ENCODE measurements at places on chromosomes 7 and 10.
A peak's percentile ranks its signal among the peaks of the same experiment; 100 is the strongest.

DNA sequence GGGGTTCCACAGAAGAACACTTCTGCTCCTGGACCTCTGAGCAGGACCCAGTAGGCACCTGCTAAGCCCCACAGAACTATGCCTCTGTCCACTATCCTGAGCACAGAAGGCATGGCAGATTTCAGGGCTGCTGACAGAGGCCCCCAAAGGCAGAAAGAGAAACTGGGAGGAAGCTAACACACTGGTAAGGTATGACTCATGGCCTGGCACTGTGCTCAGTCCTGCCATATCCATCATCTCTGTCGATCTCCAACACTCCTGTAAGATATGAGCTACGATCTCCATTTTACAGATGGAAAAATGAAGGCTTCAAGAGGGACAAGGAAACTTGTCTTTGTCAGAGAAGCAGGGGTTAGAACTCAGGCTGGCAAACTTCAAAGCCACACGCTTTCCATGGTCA lies 62.2 kb downstream of the GRID1 start:
- no peak for DNase-seq

- DNase-seq, result peak; percentile 76
Measured at GRCh38 chr7:95476904-95477594, 8.7 kb upstream of the ASB4 start.

GRCh38 chr10:30503700-30504266 lies 69.8 kb downstream of the MAP3K8 start:
- no peak for DNase-seq

DNA sequence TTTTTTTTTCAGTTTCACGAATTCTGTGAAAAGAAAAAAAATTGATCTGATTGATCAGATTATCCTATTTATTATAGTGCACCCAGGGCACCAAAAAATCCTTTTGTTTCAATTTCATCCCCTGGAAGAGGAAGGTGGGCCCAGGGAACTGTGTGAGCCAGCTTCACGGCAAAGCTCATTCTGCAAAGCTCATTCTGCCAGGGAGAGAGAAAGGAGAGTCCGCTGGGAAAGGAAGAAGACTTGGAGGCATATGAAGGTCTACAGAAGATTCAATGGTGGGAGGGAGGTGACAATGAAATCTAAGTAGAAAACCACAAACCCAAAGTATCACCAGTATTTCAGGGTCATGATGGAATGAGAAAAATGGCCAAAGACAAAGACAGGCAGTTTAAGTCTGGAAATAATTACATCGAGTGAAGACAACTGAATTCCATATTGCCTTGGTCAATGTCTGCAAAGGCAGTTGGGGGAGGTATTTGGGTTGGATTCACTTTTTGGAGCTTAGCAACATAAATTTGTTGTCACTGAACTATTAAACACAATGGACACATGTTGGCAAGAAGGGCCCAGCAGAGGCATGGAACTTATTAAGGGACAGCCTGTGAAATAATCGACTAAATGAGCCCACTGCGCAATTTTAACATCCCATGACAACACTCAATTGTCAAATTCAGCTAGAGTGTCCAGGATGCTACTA lies 587.8 kb upstream of the MKI67 start:
- no peak for DNase-seq

GRCh38 chr10:35251373-35252100 lies 84.8 kb upstream of the CCNY start:
- no peak for DNase-seq

DNA sequence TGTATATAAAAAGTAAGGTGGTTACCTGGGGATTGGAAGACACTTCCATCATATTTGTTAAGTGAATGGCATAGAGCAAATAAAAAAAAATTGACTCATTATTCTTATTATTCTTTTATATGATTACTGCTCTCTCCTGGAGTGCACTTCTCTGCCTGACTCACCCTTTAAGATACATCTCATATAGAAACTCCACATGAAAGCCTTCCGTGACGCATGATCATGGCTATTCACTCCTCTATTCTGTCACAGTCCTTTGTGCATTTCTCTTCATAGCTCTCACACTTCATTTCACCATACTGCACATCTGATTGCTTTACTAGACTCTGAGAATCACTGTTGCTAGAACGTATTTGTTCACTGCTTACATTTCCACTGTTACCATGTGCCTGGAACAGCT lies 597.3 kb downstream of the CNTNAP2 start:
- no peak for DNase-seq

DNA sequence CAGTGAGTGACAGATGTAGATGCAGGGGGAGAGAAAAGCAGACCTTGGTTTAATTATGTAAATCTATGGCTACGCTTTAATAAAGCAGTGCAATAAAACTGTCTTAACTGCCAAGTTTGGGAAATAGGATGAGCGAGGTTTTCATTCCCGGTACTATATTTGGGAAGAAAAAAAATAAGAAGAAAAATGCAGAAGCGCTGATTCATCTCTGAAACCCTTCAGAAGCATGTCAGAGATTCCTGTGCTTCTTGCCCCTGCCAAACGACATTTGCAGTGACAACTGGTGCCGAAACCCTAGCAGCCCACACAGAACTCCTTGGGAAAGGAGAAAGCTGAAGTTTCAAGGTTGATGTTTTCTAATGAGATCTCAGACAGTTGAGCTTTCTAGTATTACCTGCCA lies 380.7 kb downstream of the REEP3 start:
- DNase-seq, result no peak

GRCh38 chr10:3295582-3296151 lies 123.1 kb upstream of the PITRM1 start:
- DNase-seq, result no peak

All from thyroid gland (tissue), 4 donors.